MV-4-11 (cell line): ENCODE measurements at places on chromosomes 13 and 19.
A peak's percentile ranks its signal among the peaks of the same experiment; 100 is the strongest.

DNA sequence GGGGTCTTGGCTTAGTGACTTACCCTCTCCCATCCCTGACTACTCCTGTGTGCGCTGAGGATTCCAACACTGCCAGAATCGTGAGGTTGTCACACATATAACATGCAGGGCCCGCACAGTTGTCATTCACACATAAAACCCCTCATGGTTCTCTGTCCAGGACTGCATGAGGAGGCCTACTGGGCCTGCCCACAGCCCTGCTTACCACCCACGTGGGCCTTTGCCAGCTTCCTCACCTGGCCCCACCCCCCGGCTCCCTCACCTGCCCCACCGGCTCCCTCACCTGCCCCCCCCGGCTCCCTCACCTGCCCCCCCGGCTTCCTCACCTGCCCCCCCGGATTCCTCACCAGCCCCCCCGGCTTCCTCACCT lies 197.2 kb downstream of the TEX29 start:
- no peak for DNase-seq

- no peak for DNase-seq
Observed at GRCh38 chr13:27018344-27018861, 153.2 kb downstream of the USP12 start.

GRCh38 chr19:20964798-20965197 lies 41.7 kb downstream of the ZNF85 start:
- no peak for DNase-seq

DNA sequence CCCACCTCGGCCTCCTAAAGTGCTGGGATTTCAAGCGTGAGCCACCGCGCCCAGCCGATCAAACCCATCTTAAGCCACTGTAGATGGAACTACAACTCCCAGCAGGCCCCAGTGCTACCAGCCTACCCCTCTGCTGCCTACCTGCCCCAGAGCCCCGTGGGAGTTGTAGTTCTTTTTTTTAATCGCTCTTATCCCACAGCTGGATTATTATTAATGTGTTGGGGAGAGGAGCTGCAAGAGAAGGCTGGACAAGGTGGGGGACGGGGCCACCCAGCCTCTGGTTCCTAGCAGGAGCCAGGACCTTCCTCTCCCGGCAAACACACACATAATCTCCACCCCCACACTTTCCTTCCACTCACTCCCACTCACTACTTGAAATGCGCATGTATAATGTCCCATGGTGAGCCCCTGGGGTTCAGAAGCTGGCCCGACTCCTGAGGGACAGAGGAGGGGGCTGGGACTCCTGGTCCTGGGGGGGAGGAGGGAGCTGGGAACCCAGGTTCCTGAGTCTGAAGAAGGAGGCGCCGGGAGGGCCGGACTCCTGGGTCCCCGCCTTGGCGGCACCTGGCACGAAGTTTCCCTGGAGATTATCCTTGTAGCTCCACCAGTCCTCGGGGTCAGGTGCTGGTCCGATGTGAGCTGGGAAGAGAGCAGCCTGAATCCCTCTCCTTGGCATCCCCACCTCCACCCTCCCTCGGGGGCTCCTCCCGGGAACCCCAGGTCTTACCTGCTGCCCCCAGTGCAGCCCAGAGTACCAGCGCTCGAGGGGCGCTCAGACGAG lies 958 bp downstream of the CA11 start:
- peak; percentile 60 for DNase-seq
